ENCODE measurements at places on chromosomes 6 and 20.

DNA sequence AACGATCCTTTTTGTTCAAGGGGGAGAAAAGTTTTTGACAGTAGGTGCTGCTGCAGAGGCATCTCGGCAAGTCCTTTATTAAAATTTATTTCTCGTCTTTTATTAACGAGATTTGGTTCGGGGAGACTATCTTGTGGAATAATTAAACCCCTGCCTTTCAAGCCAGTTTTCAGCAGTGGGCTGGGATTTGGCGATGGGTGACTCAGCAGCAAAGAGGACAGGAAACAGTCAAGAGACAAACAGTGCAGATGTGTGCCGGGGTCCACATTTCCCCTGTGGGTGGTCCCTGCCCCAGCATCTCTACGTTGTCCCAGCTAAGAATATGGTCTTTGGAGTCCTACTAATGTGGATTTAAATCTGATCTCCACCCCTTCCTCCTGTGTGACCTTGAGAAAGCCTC lies 282.8 kb downstream of the CDH26 start:
- DNase-seq: no peak

DNA sequence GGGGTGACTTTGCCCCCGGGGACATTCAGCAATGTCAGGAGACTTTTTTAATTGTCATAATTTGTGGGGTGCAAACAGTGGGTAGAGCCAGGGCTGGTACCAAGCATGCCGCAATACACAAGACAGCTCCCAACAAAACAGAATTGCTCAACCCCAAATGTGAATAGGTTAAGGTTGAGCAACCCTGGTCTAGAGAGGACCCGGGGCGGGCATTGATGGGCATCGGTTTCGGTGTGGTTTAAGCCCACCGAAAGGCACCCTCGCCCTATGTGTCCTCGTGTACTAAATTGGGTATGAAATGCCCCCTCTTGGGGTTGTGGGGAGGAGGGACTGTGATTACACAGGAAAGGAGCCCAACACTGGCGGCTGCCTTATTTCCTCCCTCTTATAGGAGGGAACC lies 36.0 kb downstream of the KIAA1755 start:
- DNase-seq: no peak

DNA sequence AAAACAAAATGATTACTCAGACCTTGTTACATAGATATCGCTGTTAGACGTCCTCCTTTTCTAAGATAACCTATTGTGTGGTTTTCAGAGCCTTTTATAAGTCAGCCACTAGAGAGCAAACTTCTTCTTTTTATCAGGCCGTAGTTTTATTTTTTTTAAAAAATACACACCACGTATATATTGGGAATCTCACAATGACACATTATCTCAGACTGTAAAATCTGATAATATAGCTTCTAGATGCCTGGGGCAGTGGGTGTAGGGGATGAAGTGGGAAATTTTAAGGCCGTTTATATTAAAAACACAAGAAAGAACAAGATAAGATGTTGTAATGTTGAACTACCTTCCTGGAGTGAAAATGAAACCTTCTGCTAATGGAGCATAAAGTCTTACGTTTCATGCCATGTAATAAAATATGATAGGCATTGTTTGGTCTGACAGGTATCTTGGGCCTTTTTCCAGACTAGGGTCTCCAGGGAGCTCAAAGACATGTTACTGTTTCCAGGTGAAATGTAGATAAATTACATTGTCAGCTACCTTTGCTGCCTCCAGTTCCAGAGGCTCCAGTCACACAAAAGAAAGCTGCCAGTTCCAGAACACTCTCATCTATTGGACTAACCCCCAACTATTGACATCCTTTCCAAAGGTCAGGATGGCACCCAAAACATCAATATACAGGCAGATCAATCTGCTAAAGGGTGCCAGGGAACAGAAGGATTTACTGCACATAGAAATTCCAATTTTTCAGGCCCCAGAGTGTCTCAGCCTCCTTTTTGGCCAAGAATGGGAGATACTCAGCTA lies 130.2 kb upstream of the AKIRIN2 start:
- DNase-seq: no peak

GRCh38 chr6:87618531-87618930 lies 28.6 kb downstream of the ORC3 start:
- no peak for DNase-seq

- no peak for DNase-seq
Observed at GRCh38 chr6:112037783-112038216, 16.1 kb upstream of the CCN6 start.

GRCh38 chr6:89297695-89298351 lies 17.3 kb downstream of the GABRR2 start:
- DNase-seq: peak; percentile 27

DNA sequence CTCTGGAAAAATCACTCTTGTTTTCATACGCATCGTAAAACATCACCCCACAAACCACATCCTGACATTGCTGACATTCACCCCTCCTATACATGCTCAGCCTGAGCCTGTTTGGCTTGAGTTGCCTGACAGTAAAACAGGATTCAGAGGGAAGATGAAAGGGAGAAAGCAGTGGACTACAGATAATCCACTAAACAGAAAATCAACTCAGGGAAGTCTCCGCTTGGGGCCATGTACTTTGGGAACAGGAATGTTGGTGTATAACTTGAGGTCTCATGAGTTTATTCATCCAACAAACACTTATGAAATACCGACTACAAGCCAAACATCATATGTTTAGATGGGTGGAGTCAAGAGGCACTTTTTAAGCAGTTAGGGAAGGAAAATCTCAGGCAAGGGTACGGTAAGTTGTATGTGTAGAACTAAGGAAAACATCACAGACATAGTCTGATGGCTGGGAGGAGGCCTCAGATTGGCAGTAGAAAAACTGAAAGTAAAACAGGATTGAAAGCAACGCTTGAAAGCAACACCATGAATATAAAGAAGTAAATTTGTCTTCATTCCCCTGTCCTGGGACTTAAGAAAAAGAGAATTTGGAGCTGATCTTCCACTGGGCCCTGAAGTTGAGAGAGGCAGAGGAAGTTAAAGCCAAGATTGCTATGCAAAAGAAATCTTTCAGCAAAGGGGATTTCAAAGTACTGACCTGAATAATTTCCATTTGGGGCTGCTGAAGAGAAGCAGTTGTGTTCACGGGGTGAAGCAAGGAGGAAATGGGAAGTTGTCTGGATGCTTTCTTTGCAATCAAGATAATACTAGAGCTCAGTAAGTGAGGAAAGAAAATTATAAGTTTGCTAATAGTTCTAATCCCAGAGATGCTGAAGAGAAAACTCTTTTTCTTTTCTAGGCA lies 28.8 kb downstream of the PDE7B start:
- peak; percentile 33 for DNase-seq

GRCh38 chr20:2691663-2692035 lies 931 bp upstream of the EBF4 start:
- no peak for DNase-seq

GRCh38 chr6:110776413-110776812 lies 38.9 kb downstream of the CDK19 start:
- DNase-seq: no peak

- no peak for DNase-seq
Observed at GRCh38 chr20:32165836-32166545, 41.6 kb downstream of the PLAGL2 start.

DNA sequence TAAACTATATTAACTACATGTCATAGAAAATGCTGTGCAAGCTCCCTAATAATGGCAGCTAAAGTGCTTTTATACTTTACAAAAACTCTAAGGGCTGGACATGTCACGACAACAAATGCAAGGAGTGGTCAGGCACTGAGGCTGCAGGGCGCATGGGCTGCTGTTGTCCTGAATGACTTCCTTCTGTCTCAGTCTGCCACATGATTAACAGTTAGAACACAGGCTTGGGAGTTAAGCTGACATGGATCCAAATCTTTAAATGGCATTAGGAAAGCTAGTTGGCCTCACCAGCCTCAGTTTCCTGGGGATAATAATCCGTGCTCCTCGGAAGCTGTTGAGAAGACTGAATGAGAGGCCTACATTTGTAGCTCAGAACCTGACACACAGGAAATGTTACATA lies 57.4 kb downstream of the PREP start:
- no peak for DNase-seq

DNA sequence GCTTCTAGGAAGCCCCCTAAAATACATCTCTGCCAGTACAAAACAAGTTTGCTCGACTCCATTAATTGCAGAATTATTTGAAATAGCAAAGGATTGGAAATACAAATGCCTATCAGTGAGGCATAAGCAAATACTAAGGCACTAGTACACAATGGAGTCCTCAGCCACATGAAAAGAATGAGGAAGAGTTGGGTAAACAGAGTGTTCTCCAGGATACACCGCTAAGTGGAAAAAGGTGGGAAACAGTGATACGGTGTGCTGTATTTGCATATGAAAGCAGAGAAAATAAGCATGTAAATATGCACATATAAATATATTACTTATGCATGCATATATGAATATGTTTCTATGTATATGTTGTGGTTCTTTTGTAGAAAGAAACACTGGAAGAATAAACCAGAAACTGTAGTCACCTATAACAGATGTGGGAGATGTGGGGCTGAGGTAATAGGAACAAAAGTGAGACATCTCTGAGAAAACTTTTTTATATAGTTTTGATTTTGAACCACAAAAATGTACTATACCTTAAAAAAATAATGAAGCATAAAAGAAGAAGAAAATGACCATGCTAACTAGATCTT lies 143.4 kb upstream of the MYLIP start:
- DNase-seq: no peak
